Left lobe of liver (tissue), 2 donors: ENCODE measurements at places on chromosomes 4 and X. TPM values are rescaled to one million over a fixed set of nuclear protein-coding genes. Genes with fewer than 3 reads are reported as not detected.
A peak's percentile ranks its signal among the peaks of the same experiment; 100 is the strongest.

GRCh38 chr4:136121426-136121825 is 1410.9 kb downstream of the PCDH18 start:
- DNase-seq, result no peak

DNA sequence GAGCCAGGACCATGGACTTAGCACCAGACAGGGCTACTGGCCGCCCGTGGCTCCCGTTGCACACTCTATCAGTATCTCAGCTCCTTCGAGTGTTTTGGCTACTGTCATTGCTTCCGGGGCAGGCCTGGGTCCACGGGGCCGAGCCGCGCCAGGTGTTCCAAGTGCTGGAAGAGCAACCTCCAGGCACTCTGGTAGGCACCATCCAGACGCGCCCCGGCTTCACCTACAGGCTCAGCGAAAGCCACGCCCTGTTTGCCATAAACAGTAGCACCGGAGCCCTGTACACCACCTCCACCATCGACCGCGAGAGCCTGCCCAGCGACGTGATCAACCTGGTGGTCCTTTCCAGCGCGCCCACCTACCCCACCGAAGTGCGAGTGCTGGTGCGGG is 1.6 kb downstream of the FAT4 start:
- DNase-seq, result peak; percentile 56

Gene ANAPC10
- total RNA-seq, result 6.3 TPM

- DNase-seq, result peak; percentile 49
Measured at GRCh38 chrX:153926858-153927671, 1.0 kb upstream of the ARHGAP4 start.

GRCh38 chrX:75155827-75156525 is at the start of gene ABCB7:
Gene ABCB7 (minus strand): TSS chrX:75156283. CDS start chrX:75156272, 11 bp downstream.
- DNase-seq, result peak; percentile 70

- no peak for DNase-seq
Measured at GRCh38 chrX:3362956-3363355, 16.5 kb upstream of the MXRA5 start.

Gene ARHGAP6
- total RNA-seq, result 0.65 TPM

- no peak for DNase-seq
Measured at GRCh38 chr4:29390921-29391320, 1329.2 kb upstream of the PCDH7 start.

DNA sequence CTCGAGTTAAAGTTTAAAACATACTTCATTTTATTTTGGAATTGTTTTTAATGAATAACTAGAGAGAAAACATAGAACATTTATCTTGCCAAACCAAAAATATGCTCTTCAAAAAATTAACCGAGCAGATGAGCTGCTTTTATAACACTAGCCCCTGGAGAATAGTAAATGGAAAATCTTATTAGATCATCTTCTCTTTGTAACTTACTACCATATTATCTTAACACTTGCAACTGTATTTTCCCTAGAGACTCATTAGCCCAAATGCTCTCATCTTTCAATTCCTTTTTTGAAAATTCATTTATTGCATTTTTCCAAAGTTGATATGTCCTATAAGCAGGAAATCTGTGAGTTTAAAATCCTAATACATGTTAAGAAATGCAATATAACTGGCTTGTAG is 143.3 kb downstream of the CAMK2D start:
- no peak for DNase-seq

DNA sequence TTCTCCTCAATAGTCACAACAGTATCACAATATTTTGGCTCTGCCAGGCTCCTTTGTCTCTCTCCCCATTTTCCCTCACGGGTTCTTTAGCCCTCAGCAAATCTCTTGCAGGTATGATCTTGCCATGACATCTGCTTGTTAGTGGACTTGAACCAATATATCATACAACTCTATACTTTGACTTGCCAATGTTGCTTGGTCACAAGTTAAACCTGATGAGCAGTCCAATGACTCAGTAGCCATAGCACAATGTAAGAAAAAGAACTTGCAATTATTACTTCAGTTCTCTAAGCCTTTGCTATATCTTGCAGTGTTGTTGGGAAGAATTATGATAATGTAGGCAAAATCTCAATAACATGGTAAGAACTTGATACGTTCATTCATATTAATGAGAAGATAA is 174.6 kb upstream of the NRK start:
- DNase-seq, result no peak
